ENCODE measurements at places on chromosomes 1 and 21.
A peak's percentile ranks its signal among the peaks of the same experiment; 100 is the strongest.

- DNase-seq: no peak
Observed at GRCh38 chr1:180934563-180934962, 21.9 kb downstream of the KIAA1614 start.

GRCh38 chr1:185694081-185694480 lies 40.1 kb upstream of the HMCN1 start:
- DNase-seq: peak; percentile 16

GRCh38 chr1:28886731-28887418 lies 27.5 kb upstream of the EPB41 start:
- DNase-seq: peak; percentile 92

DNA sequence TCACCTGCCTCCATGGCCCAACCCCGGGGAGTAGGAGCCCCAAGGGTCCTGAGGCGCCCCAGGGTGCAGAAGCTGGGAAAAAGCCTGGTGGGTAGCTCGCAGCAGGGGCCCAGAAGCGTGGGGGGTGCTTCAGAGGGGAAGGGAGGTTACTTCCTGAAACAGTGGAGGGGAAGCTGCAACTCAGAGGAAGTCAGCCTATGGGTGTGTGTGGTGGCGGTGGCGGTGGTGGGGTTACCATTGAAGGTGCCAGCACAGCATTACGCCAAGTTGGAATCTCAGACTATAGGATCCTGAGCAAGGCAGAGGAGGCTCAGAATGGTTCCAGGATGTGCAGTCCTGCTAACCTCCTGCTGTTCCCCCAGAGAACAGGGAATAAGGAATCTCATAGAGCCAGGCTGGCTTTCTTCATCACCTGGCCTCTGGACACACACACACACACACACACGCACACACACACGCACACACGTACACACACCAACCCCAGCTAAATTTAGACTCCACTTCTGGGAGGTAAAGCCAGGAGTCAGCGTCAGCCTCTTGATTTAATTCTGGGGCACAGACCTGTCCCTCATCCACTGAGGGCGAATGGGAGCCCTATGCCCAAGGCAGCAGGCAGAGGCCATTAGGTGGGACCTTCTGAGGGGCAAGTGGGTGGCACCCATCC lies 1.3 kb downstream of the DENND4B start:
- peak; percentile 76 for DNase-seq

GRCh38 chr1:26320896-26321295 lies 3.1 kb downstream of the CD52 start:
- DNase-seq: no peak

GRCh38 chr1:21761052-21761451 lies 21.9 kb downstream of the USP48 start:
- no peak for DNase-seq

DNA sequence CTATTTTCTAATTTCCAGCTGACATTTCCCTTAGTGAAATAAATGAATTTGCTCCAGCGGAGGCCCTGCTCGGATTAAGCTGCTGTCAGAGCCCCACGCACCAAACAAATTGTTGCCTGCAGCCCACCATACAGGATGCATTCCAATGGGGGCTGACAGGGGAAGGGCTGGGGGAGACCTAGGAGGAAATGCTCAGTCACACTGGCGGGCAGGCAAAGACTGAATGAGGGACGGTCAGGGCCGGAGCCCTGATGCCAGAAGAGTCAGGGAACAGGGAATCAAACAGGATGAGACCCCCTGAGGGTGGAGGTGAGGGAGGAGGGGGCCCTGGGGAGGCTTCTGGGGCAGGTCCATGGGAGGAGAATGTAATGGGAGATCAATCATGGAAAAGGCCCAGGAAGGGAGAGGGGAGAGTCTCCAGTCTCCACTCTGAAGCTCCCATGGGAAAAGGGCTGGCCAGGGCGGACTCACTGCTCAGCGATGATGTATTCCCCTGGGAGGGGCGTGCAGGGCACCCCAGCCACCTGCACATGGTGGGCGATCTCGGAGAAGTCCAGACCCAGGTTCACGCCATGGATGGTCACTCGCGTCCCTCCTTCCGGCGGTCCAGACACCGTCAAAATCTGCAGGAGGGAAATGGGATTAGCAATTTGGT lies 149.4 kb upstream of the CD34 start:
- DNase-seq: no peak

DNA sequence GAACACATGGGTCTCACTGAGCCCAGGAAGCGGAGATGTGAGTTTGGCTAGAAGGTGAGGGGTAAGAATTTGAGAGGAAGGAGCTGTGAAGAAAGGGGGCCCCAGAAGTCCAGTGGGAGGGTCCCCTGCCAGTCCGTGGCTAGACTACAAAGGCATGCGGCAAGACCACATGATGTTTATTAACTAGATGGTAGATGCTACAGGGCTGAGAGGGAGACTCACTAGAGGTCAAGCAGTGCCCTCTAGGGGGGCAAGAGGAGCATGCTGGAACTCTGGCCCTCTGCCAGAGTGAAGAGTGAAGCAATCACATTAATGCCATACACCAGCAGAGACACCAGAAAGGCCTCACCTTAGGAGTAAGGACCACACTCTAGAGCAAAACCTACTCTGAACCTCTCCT lies 12.2 kb downstream of the KIAA0319L start:
- DNase-seq: peak; percentile 58

GRCh38 chr1:74357756-74358155 lies 122.6 kb downstream of the TNNI3K start:
- DNase-seq: no peak

- peak; percentile 64 for DNase-seq
Observed at GRCh38 chr1:39196244-39197215, 8.0 kb upstream of the MACF1 start.

- no peak for DNase-seq
Observed at GRCh38 chr1:14876747-14877146, 276.8 kb upstream of the TMEM51 start.

GRCh38 chr1:218510153-218510772 lies 165.1 kb downstream of the TGFB2 start:
- no peak for DNase-seq

DNA sequence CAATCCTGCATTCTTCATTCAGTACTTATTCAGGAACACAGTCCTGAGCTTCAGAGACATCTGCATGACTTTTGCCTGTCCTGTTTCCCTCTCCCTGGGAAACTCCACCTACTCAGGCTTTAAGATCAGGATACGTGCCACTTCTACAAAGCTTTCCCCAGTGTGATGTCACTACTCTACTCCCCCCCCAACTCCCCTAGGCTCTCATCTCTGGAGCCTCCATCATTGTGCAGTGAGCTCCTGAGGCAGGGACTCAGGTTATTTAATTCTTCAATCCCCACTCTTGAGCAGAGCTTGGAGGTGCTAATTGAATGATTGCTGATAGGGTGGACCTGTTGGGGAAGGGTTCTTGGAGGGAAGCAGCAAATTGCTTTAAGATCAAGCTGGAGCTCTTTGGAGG lies 1.2 kb downstream of the NT5C1A start:
- no peak for DNase-seq

DNA sequence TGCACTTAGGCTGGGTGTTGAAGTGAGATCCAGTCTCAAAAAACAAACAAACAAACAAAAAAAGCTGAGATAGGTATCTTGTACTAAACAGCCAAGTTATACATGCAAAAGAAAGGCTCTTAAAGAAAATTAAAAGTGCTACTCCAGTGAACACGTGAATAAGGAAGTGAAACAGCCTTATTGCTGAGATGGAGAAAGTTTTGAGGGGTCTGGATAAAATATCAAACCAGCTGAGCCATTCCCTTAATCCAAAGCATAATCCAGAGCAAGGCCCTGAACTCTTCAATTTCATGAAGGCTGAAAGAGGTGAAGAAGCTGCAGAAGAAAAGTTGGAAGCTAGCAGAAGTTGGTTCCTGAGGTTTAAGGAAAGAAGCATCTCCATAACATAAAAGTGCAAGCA lies 360.5 kb upstream of the DAB1 start:
- DNase-seq: no peak

GRCh38 chr1:197392541-197392940 lies 124.5 kb downstream of the CRB1 start:
- DNase-seq: no peak

GRCh38 chr1:67429011-67429527 lies 1.1 kb downstream of the SERBP1 start:
- peak; percentile 68 for DNase-seq

GRCh38 chr1:38235705-38236104 lies 189.1 kb upstream of the POU3F1 start:
- no peak for DNase-seq

DNA sequence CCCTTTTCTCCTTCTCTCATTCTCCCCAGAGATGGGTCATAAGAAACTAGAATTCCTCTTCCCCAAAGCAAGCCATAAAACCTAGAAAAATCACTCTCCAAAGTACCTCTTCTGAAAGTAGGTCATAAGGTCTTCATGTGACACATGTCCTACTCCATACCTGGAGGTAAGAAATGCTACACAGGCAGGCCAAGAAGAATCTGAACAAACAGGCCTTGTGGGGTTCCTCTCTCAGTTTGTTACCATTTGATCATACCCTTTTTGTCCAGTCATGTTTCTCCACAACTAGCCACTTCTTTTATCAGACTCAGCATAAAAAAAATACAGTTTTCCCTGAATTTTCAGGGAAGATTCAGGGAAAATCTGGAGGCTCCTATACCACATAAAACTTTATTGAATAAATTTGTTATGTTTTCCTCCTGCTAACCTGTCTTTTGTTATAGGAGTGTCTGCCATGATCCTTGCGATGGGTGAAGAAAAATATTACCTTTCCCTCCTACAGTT lies 134.4 kb upstream of the LMO4 start:
- no peak for DNase-seq

DNA sequence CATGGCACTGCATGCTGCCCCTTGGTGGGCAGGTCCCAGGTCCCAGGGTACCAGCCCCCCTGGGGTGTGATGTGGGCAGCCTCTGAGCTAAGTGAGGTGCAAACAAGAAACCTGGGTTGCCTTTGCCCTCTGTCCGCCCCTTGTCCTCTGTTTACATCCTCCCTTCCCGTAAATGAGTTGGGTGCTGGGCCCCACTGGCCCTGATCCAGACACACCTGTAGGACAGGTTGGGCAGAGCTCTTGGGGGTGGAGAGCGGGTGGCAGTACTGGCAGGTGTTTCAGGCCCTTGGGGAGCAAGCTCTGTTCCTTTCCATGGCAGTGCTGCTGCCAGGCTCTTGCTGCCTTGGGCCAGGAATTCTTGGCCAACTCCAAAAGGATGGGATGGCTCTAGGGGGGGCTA lies 35.8 kb downstream of the ELF3 start:
- no peak for DNase-seq

DNA sequence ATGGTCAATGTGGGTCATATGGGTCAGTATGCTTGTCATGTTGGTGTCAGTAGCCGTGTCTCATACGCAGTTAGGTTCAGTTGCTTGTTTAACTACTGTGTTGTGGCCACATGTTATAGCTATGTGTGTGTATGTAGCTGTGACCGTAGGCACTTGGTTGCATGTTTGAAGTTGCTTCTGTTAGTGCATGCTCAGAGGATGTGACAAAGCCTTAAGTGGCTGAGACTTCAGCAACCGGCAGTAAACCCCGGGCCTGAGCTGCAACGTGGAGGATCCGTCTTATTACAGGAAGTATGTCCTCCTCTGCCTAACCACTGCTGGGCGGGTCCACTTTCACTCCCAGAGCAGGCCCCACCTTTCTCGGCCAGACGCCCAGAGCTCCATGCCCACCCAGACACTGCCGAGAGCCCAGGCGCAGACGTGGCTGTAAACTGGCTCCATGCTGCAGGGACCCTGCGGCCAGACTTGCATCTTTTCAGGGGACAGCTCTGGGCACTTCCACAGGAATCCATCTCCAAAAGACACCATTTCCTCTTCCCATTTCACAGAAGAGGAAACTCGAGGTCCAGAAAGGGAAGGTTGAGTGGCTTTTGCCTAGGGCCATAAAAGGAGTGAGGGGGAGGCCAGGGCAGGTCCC lies 2.2 kb downstream of the TCEA3 start:
- DNase-seq: peak; percentile 41
